ENCODE measurements at places on chromosomes 2 and 18.

GRCh38 chr2:96763511-96764252 is 3.0 kb downstream of the CNNM4 start:
- no peak for DNase-seq

- DNase-seq = no peak
Observed at GRCh38 chr2:147255812-147256211, 589.0 kb upstream of the ACVR2A start.

DNA sequence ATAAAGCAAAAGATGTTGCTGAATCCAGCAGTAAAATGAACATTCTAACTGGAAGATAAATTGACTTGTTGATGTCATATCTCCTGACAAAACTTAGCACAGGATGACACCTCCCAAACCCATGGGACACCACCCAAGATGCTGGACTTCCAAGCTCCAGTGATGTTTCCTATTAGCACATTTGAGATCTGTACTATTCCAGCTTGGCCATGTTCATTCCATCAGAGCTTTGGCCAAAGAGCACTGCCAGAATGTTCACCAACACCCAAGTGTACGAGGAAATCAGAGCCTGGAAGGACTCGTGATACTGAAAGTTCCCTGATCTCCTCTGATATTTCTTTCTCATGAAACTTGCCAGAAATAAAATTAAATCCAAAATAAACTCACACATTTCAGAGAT is 44.7 kb downstream of the PID1 start:
- DNase-seq = no peak

GRCh38 chr18:76941284-76941683 is 118.9 kb downstream of the ZNF236 start:
- no peak for DNase-seq

- no peak for DNase-seq
Observed at GRCh38 chr2:168272225-168272624, 24.8 kb upstream of the STK39 start.

GRCh38 chr2:145861940-145862339 is 1342.0 kb upstream of the ZEB2 start:
- no peak for DNase-seq

DNA sequence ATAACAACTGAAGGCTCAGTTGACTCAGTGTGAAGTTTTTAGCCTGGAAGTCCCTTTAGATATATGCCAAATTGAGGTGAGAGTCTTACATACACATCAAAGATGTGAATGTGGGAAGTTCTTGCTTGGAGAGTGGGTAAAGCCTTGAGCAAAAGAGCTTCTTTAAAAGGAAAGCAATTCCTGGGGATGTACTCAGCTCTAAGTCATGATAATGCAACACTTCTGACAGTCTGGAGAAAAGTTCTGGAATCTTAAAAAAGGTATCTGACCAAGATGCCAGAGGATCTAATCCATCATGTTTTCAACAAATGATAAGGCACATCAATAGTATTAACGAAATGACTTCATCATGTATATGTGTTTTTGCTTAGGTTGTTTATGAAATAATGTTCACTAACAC is 351.2 kb downstream of the CDH19 start:
- no peak for DNase-seq

GRCh38 chr2:36871068-36871707 is 95.1 kb downstream of the STRN start:
- DNase-seq = no peak

DNA sequence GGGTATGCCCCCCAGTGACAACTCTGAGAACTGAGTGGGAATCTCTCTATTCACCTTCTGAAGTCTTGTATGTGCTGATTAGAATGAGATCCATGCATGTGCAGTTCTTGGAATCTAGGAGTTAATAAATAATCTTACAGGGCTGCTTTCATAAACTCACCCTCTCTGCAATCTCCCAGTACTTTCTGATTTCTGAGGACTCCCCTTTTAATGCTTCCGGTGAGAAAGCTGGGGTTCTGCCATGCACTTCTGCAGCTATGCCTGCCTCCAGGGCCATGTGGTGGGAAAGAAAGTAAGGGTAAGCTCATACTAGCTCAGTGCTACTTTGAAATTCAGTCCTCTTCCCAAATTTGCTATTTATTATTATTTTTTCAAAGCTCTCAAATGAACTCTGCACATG is 432.9 kb downstream of the MTX2 start:
- no peak for DNase-seq

DNA sequence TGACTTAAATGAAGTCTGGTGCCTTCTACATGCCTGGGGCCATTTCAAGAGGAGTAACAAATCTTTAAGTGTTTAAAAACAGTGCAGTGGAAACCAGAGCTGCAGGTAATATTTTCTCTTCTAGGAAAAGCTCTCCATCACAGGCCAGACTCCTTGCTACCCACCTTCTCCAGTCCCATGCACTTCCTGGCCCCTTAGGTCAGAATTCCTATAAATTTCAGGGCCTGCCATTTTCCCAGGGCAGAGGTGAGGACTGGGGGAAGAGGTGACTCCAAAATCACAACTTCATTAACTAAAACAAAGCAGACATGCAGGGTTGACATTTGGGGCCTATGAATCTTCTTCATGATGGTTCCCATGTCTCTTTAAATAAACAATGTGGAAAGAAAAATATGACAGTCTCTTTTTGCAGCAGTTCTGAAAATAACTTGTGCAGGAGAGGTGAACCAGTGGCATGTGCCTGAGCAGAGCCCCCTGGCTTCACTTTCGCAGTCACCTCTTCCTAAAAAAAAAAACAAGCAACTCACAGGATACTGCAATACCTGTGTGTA is 63.7 kb upstream of the TANC1 start:
- no peak for DNase-seq

GRCh38 chr2:85185431-85185940 is 52.3 kb downstream of the TCF7L1 start:
- no peak for DNase-seq

DNA sequence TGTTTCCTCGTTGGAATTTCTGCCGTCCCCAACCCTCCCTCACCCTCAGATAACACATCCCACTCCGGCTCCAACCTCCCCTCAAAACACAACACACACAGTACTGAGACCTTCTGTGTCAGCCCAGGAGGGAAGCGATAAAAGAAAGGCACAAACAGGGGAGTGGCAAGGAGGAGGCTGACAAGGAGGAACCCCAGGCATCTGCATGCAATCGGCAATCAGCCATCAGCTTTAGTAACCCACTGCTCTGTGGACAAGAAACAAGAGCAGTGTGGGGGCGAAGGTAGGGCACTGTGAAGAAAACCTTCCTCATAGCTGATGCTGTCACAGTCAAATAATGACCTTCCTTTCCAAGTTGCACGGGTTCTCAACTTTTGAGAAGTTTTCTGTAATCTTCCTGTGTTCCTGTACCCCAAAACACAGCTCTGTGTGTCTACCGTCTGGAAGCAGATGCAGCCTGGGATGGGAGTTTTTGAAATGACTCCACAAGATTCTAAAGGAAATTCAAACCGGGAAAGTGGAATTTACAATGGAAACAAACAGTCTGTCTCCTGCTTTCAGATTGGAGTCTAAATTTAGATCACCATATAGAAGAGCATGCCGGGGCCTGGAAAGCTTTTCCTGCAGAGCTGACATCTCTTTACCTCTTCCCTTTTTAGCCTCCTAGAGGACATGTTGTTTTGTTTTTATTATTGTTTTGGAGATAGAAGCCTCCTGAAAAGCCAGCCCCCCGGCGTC is 16.4 kb upstream of the LPIN2 start:
- DNase-seq = no peak

DNA sequence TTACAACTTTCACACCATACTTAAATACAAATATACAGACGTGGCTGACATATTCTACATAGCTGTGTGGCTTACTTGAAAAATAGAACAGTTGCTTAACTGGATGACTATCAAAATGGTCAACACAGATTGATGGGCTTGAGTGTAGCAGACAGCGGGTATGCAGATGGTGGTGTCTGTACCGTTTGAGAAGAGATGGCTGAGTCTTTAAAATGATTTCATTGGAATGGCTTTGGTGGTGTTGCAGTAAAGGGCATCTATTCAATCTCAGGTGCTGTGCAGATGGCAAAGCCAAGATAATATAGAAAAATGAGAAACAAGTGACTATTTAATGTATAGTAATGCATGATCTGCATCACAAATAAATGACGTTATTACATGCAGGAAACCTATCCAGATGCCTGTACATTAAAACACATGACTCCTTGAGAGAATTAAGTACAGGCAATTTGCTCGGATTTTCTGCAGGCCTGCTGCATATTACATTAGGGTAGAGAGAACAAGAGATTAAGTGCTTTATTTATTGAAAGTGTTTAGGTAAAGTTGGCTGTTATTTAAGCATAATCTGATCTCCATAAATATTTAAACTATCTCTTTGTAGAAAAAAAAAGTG is 68.5 kb downstream of the AGPS start:
- DNase-seq = no peak

Data from foreskin keratinocyte (primary cell).